Stimulated activated CD8-positive, alpha-beta memory T cell treated with anti-CD3 and anti-CD28 coated beads, Interleukin-2, amount 100 ng/mL, for 48 hours (primary cell): ENCODE measurements at places on chromosomes 6 and 20.
A peak's percentile ranks its signal among the peaks of the same experiment; 100 is the strongest.

DNA sequence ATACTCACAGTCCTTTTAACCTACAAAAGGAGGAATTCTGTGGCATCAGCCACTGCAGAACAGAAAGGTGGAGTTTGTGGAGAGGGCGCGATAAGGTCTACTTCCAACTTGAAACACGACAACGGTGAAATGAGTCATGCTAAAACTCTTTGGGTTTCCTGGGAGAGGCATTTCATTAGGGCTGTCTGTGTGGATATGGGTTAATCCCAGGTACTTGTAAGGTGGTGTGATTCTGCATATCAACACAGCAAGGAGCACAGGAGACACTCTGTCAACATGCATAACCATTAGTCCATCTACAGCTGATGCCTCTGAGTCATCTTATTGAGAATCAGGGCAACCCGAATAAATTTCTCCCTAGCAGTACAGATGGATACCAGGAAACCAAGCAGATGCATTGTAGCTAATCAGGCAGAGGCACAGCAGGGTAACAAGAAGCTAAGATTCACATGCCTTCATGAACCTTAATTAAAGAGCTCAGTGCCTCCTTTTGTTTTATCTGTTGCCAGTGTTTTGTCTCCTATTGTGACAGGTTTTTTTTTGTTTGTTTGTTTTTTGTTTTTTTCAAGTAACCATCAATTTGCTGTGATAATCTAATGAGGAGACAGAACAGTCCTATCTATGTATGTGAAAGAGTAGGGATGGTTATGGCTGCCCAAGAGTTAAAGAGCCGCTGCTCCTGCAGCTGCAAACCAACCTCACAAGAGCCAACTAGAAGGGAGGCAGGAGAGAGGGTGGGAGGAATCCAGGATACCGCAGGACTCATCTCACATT, 315.8 kb upstream of the SOX4 start:
- DNase-seq = no peak

DNA sequence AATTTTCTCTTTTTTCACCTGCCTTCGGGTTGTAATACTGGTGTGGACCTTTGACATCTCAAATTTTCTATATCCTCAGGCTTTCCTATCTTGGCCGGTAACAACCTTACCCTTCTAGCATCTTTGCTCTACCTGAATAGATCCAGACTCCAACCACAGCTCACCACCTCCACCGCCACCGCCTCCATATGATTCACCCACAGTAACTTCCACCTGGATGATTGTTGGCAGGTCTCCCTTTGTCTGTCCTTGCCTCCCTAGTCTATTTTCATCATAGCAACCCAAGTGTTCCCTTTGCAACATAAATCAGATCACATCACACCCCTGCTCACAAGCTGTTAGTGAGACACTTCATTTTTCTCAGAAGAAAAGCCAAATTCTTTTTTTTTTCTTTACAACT, 525.8 kb upstream of the POU3F2 start:
- no peak for DNase-seq

GRCh38 chr20:37502654-37503053, 18.4 kb upstream of the NNAT start:
- no peak for DNase-seq

DNA sequence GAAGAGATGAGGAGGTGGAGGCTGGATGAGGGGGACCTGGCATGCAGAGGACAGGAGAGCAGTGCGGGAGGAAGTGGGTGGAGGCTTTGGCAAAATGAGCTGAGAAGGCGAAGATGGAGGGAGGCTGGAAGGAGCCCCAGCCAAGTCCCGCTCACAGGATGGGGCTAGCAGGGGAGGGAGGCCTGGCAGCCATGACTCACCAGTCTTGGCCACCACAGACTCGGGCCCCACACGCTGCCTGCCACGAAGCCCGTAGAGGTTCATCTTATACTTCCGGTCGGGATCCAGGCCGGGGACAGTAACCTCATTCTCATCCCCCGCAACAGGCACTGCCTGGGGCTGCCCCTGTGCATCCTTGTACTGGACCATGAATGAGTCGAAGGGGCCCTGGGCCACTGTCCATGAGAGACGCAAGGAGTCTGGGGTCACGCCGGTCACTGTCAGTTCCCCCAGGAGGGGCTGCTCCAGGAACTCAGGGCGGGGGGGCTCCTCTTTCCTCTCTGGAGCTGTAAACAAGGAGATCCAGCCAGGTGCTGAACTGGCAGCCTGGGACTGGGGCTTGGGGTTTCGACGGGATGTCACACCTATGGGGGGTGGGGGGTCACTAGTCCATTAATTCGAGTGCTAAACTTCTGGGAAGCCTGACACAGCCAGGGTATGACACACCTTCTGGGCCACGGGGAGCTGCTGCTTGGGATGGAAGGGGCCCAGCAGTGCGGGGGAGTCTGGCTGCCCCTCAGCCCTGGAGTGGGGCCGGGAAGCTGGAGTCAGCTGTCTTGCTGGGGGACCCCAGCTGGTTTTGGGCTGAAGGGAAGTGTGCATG, 27.8 kb downstream of the TNXB start:
- DNase-seq = no peak

- no peak for DNase-seq
These were observed 21.9 kb upstream of the CHMP4B start for GRCh38 chr20:33789109-33789857.

DNA sequence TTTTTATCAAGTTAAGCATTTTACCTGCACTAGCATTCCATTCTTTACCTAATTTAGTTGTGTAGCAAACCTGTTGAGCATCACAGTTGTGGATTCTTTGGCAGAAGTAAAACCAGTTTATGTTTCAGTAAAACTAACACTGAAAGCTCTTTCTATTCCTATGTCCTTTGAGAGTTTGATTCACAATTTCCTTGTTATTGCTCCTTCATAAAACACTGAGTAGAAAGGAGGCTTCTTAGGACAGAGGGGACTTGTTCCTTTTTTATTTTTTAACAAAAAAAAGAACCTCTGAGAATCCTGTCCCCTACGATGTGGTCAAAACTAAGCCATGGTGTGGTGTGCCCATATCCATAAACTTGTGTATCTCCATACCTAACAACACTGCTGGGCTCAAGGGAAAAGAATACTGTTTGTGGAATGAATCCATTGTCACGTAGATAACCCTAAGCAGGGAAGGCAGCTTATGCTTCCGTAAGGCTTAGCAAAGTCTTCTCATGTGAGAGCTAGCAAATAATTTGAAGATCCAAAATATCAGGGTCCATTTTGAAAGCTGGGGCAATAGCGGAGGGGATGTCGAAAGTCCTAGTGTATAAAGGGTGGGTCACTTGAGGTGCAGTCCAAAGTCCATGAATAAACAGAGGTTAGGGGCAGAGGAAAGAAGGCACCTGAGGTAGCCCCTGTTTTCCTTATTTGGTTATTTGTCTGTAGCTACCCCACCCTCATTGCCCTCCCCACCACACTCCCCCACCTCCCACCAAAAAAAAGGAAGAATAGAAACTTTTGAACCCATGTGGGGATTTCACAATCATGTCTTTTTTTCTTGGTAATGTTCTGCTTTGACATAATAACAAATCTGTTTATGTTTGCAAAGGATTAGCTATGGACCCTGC, 71.0 kb downstream of the PLAGL1 start:
- no peak for DNase-seq

DNA sequence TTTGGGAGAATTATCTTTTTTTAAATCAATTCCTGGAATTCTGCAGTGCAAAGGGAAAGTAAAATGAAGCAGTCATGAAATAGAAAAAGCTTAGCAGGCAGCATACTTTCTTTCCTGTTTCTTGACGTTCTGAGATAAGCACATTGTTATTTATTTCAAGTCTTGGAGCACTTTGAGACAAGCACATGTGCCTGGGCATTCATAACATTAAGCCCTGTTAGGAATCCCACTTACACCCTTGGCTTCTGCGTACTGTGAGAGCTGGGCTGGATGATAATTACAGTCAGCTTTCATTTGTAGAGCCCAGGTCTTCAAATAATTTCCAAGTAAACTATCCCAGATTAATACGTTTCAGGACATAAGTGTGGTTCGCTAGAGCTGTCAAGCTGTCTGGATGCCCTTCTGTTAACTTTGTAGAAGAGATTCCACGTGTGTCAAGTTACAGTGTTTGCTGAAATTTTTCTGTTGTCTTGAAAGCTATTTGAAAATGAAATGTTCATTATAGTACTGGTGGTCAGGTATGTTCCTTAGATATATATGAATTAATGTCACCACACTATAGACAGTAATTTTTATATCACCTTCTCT, 8.9 kb downstream of the FARS2 start:
- no peak for DNase-seq

- peak; percentile 40 for DNase-seq
These were observed at the start of gene ZBTB2 for GRCh38 chr6:151391471-151392413. Gene ZBTB2, minus strand, starts transcription at chr6:151391559. Its CDS starts 17,922 bp downstream, at chr6:151373637.

GRCh38 chr6:35083507-35083906, 57.6 kb downstream of the TCP11 start:
- DNase-seq = no peak

DNA sequence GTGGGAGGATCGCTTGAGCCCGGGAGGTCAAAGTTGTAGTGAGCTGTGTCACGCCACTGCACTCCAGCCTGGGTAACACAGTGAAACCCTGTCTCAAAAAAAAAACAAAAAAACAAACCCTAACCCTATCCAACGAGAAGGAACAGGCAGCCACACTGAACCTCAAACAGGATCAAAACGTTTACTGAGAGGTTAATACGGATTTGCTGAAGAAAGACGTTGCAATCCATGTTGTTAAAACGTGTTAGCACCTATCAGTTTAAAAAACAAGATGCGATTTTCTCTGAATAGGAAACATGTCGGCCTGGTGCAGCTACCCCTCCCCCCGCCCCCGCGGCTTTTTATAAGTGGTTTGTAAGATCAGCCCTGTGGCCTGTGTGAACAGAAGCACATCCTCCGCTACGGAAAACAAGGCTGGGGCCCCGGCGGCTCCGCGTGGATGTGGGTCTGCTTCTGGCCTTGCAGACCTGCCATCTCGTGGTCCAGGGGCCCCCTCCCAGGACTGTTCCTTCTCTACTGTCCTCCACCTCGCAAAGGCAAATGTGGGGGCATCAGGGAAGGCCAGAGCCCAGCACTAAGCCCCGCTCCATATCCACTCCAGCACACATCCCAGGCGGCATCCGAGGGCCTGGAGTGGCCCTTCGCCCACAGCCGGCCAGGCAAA, 11.4 kb downstream of the SLC2A4RG start:
- no peak for DNase-seq

DNA sequence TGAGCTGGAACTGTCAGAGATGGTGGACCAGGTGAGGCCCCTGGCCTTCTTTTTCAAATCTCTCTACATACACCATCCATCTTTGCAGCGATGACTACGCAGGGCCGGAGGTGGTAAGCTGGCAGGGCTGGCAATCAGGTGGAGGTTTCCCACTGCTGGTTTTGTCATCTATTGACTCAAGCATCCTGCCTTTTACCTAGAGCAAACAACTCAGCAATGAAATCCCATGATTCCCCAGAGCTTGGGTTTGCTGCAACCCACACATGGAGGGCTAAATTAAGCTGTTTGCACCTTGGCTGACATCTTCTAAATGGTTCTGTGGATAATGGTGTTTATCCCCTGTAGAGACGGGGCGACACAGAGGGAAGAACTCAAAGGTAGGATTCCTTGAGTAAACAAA, 170.2 kb downstream of the SCP2D1 start:
- no peak for DNase-seq

DNA sequence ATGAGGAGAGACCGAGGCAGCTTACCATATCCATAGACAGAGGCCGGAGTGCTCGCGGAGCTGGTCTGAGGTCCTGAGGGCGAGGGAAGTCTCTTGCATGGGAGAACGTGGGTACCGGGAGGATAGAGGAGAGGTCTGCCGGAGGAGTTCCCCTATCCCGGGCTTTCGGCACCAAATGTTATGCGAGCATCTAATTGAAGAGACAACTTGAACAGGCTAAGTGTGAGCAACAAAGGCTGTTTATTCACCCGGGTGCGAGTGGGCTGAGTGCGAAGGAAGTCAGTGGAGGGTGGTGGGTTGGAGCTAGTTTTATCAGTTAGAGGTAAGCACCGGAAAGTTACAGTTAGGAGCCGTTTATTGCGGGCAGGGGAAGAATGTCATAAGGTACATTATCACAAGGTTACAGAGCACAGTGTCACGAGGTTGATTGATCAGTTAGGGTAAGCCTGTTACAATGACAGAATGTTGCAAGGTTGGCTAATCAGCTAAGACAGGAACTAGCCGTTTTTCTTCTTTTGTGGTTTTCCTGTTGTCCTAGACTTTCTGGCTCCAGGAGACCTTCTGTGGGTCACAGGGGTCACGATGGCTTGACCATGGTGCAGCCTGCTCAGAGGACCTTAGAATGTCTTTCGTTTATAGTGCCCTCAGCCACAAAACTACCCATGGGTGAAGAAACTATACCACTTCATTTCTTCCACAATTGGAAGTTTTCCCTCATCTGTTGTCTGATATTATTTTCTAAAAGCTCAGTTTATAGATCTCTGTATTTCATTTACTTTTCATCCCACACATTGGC, 746.0 kb upstream of the ADGRB3 start:
- no peak for DNase-seq

DNA sequence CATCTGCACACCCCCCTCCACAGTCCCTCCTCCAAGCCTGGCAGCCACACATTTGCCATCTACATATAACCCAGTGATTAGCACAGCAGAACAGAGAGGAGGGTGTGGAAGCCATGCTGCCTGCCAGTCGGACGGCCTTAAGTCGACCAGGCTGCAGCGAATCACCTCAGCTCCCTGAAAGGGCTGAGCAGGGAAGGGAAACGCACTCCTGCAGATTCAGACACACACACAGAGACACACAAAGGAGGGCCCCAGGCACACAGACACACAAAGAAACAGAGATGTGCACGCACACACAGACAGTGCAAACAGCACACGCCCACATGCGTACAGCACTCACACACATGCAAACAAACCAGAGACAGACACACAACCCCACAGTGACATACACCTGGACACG, 11.2 kb upstream of the SIRPA start:
- no peak for DNase-seq

DNA sequence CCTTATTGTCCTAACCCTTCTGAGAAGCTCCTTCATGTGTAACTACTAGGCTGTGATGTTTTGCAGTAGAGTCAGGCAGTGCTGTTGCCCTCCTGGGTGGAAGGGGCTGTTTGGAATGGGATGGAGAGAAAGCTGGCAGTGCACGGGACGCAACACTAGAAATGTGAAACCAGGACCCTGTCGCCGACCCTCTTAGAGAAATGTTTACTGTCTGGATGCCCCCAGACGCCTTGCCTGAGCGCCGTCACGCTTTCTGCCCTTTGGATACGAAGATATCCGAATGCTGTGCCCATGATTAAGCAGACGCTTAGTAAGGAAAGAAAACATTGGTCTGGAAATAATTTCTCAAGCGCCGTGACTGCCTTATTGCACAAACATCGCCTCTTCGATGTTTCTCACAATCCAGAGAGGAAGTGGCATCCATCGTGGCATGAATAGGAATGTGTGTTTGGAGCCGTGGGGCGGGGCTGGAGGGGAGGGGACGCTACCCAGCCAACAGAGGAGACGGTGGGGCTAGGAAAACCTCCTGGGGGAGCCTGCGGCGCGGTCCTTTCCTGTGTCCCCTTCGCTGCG, 661 bp upstream of the PPP1R14C start:
- no peak for DNase-seq

GRCh38 chr20:32564921-32565734, 20.0 kb downstream of the NOL4L start:
- DNase-seq = no peak

- no peak for DNase-seq
These were observed 30.7 kb upstream of the COL10A1 start for GRCh38 chr6:116156405-116157326.

- DNase-seq = no peak
These were observed 12.0 kb upstream of the TRMT11 start for GRCh38 chr6:125974214-125974866.

GRCh38 chr6:138455746-138456400, 43.4 kb downstream of the NHSL1 start:
- DNase-seq = no peak

GRCh38 chr20:34222208-34222607, 19.0 kb upstream of the ASIP start:
- DNase-seq = no peak

- DNase-seq = no peak
These were observed 1026.7 kb downstream of the KIF16B start for GRCh38 chr20:15546525-15547023.
